ENCODE measurements at places on chromosomes 5 and 9.

DNA sequence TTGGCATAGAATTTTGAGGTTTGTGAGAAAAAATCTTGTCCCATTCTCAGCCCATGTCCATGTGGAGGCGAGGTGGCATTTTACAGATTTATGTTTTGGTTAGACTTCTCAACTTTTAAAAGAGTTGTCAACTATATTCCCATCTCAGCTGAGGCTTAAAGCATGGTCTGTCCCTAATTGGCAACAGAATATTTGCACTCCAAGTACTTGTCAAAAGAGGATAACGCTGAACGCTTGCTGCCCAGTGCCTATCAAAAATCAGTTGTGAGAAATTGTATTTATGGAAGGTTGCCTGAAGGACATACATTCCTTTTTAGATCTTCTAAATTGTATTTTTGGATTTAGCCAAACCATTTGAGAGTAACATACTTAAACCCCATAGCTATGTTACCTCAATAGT lies 202.0 kb downstream of the SLF1 start:
- no peak overlapping the region for H3K27ac ChIP-seq
- no peak overlapping the region for H3K4me3 ChIP-seq
- H3K36me3 ChIP-seq: no peaks in the 10 kb centered on the region
- H3K4me1 ChIP-seq: no peaks in the 10 kb centered on the region
- no peaks in the 10 kb centered on the region for H3K27me3 ChIP-seq

- H3K27me3 ChIP-seq: no peaks in the 10 kb centered on the region
- peaks cover 41% of the 10 kb centered on the region for H3K4me1 ChIP-seq
- peak overlapping the region; percentile 91 for H3K27ac ChIP-seq
- peaks cover 8% of the 10 kb centered on the region for H3K36me3 ChIP-seq
- peak overlapping the region; percentile 98 for H3K4me3 ChIP-seq
- DNase-seq: peak; percentile 59
These were observed 607 bp downstream of the UHRF2 start for GRCh38 chr9:6413365-6414246.

- H3K36me3 ChIP-seq: no peaks in the 10 kb centered on the region
- DNase-seq: no peak
- no peaks in the 10 kb centered on the region for H3K27me3 ChIP-seq
- no peak overlapping the region for H3K27ac ChIP-seq
These were observed 17.4 kb downstream of the AMBP start for GRCh38 chr9:114060711-114061110.

GRCh38 chr5:52837591-52838001 lies 49.9 kb downstream of the ITGA1 start:
- no peaks in the 10 kb centered on the region for H3K36me3 ChIP-seq
- no peaks in the 10 kb centered on the region for H3K27me3 ChIP-seq
- H3K4me3 ChIP-seq: no peak overlapping the region

- DNase-seq: no peak
- H3K4me3 ChIP-seq: no peak overlapping the region
- H3K36me3 ChIP-seq: no peaks in the 10 kb centered on the region
- H3K27ac ChIP-seq: no peak overlapping the region
- H3K27me3 ChIP-seq: no peaks in the 10 kb centered on the region
- no peaks in the 10 kb centered on the region for H3K4me1 ChIP-seq
These were observed 14.1 kb upstream of the LURAP1L start for GRCh38 chr9:12760758-12761157.

DNA sequence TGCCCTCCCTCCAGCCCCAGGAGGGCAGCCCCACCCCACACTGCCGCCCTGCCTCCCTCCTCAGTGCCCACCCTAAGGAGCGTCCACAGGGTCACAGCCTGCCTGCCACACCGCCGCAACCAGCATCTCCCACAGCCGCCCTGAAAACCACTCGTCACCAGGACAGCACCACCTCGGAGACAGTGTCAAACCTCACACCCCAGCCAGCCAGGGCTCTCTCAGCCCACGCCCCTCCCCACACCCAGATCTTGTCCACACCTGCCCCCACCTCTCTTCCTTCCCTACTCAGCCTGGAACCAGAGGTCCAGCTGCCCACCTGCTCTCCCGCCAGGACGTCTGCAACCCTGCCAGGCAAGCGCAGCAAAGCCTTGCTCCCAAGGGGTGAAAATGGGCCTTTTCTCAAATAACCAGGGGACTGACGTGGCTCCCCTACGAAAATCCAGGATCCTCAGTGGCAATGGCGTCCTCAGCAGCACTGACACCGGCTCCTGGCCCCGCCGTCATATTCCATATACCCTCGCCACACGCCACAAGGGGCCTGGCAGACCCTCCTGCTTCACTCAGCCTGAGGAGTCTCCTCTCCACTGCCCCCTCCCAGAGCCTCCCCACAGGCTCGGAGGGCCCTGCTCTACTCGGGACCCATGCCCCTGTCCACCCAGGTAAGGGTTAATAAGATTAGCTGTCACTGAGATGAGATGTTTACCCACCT lies 71.0 kb upstream of the ADAMTS2 start:
- DNase-seq: no peak
- no peaks in the 10 kb centered on the region for H3K36me3 ChIP-seq
- no peaks in the 10 kb centered on the region for H3K4me1 ChIP-seq
